ENCODE measurements at places on chromosomes 2 and 18.

DNA sequence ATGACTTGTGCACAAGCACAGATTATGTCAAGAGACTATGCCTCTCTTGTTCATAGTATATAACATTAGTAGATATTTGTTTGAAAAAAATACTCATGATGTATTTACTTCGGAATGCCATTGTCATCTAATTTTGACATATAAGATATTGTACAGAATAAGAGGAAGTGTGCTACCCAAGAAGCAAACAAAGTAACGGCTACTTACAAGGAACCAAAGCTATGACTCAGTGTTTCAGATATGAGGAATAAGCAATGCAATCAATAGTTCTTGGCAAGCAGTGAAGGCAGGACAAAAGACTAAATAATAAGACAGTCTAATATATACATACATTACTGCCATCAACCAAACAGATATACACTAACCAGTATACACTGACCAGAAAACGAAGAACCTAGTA, 256.3 kb downstream of the CCDC178 start:
- no peak for DNase-seq

DNA sequence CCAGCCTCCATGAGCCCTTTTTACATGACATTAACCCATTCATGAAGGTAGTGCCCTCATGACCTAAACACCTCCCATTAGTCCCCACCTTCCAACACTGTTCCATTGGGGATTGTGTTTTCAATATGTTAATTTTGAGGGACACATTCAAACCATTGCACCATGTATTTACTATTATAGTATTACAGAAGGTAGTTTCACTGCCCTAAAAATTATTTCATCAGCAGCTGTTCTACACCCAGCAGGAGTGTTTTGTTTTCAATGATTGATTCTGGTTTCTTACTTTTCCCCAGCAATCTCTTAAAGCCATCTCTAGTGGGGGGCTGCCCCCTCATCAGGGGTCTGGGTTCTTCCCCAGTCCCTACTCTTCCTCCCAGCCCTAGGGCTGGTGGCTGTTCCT, 71.9 kb downstream of the CERS6 start:
- no peak for DNase-seq

DNA sequence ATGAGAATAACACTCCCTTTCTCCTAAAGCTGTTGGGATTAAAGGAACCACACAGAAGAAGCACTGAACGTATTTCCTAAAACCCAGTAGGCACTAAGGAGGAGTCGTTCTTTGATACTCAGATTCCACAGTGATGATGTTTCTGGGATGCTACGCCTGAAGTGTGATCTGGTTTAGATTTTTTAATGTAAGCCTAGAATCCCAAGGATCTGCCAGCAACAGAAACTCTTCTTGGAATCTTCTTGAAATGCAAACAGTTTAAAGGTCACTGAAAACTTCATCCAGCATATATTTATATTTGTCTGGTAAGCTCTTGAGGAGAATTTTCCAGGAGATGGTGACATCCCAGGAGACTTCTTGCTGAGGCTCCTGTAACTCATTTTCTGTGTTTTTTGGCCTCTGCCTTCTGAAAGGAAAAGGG, 247.6 kb upstream of the TRIB2 start:
- DNase-seq = no peak

DNA sequence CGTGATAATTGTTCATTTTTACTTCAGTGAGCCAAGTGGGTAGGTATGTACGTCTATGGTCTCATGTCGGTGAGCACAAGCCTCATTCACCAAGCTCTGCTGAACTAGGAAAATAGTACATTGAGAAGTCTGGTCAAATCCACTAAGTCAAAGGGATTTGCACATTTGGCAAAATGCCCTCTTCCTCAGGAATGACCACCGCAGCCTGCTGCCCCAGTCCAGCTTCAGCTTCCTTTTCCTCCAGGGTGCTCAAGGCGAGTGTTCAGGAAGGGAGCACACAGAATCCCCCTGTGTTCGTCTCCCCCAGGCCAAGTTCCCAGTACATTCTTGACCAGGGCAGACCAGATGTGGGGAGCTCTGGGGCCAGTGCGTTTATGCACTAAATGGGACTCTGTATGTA, 23.0 kb downstream of the TCF7L1 start:
- no peak for DNase-seq

DNA sequence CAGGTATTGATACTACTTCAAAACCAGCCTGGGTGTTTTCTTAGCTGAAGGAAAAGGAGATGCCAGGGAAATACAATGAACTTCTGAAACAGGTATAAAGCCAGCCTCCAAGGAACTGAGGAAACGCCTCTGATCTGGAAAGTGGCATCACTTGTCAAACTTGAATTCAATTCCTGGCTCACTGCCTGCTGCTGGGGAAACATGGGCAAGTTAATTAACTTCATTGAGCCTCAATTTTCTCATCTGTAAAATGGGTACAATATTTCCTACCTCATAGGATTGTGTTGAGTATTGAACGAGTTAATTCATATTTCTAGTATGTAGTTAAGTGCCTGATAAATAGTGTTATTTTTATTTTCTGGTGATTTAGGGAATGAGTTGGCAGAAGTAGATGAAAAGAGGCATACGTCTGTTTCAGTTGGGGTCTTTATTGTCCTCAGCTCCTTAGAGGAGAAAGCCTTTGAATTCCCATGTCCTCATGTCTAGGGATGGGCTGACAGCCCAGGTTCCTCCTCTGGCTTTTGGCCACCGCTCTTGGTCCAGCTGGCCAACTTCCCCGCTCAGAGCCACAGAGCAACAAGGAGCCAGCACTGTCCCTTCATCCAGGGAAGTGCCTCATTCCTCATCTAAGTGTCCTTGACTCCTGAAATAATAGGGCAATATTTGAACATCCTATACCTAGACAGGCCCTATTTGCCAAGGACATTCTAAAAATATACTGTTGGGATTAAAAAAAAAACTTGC, 210.5 kb upstream of the GATA6 start:
- no peak for DNase-seq

GRCh38 chr2:8965216-8965969, 38.1 kb downstream of the MBOAT2 start:
- no peak for DNase-seq

DNA sequence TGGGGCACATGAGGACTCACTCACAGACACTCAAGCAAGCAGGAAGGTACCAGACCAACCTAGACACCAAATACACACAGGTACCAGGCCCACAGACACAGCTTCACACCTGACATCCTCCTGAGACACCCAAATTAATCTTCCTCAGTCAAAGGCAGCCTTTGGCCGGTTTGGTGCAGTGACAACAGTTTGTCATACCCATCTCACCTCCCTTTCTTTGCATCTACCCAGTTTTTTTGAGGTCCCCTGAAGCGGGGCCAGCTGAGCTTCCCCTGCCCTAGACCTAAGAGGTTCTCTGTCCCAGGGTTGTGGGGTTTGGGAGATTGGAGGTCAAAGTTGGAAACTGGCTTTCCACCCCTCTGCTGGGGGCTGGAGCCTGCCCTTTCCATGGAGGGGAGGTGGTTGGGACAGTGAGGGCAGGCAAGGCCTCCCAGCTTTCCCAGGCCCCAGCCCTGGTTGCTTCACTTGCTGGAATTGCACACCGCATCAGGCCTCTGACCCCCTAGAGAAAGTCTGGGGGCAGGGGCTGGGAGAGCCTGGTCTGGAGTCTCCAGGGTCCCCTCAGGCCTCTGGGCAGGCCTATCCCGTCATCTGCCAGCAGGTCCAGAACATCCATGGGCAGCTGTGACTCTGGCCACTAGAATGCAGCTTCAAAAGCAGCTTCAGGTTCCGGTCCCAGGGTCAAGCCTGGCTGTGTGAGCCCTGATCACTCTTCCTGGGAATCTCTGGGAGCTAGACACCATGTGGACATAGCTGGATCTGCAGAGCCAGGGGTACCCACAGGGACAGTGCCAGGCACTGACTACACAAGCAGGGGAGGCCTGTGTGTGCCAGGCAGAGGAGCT, 12.5 kb upstream of the TEX261 start:
- DNase-seq = no peak

DNA sequence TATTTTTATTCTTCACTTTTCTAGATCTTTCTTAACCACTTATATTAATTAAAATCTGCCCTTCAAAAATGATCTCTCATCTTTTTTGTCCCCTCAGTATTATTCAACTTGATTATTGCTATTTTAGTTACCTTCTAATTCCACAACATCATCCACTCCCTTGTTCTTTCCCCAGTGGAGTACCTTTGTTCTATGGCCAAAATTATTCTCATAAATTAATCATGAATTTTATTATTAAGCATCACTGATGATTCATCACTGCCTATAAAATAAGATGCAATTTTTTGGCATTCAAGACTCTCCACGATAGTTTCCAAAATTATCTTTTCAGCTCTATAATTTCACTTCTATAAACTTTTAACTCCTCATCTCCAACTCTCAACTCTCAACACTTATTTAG, 505.7 kb downstream of the SPAG16 start:
- no peak for DNase-seq

GRCh38 chr18:76757335-76757734, 65.0 kb upstream of the ZNF236 start:
- no peak for DNase-seq

DNA sequence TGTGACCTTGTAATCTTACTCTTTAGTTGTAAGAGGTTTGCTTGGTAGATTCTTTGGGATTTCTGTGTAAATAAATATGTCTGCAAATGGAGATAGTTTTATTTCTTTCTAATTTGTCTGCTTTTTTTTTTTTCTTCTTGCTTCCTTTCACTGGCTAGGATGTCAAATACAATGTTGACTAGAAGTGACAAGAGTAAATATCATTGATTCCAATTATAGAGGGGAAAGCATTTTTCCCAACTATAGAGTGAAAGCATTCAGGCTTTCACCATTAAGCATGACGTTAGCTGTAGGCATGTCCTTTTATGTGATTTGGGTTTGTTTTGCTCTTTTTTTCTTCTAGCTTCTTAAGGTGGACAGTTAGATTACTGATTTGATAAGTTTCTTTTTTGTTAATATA, 191.5 kb downstream of the MCFD2 start:
- no peak for DNase-seq

- DNase-seq = no peak
These were observed 25.0 kb upstream of the KDM3A start for GRCh38 chr2:86416146-86416545.
